ENCODE measurements at places on chromosomes 16 and 17.

DNA sequence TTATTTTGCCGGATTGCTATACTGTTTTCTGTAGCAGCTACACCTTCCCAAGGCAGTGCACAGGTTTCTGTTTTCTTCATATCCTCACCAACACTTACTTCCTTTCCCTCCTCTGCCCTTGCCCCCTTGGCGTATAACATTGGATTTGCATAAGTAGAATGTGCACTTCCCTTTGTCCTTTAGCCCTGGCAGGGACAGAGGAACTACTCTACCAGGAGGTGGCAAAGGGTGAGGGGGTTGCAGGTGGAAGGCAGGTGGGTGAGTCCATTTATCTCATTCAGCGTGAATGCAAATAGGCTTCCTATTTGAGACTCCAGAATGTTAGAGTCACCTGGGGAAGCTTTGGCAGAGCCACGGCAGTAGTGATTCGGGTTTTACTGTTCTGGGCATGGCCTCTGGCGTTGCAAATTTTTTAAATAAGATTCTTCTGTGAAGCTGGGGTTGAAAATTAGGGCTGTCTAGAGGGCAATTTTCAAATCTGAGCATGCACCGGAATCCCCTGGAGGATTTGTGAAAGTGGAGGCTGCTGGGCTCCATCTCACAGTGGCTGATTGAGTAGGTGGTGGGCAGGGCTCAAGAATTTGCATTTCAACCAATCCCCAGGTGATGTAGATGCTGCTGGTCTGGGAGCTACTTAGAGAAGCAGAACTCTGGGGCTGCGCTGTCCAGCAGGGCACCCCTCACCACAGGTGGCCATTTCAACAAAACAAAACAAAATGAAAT, 84.7 kb downstream of the PLCG2 start:
- no peak for DNase-seq

GRCh38 chr17:17511881-17512858, 16.0 kb upstream of the RASD1 start:
- DNase-seq, result no peak

DNA sequence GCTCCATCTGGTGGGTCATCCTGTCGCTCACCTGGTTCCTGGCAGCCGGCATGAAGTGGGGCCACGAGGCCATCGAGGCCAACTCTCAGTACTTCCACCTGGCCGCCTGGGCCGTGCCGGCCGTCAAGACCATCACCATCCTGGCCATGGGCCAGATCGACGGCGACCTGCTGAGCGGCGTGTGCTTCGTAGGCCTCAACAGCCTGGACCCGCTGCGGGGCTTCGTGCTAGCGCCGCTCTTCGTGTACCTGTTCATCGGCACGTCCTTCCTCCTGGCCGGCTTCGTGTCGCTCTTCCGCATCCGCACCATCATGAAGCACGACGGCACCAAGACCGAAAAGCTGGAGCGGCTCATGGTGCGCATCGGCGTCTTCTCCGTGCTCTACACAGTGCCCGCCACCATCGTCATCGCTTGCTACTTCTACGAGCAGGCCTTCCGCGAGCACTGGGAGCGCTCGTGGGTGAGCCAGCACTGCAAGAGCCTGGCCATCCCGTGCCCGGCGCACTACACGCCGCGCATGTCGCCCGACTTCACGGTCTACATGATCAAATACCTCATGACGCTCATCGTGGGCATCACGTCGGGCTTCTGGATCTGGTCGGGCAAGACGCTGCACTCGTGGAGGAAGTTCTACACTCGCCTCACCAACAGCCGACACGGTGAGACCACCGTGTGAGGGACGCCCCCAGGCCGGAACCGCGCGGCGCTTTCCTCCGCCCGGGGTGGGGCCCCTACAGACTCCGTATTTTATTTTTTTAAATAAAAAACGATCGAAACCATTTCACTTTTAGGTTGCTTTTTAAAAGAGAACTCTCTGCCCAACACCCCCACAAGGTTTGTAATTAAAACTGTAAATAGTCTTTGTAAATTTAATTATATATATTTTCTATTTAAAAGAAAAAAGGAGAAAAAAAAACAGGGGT, 1.7 kb downstream of the FZD2 start:
- no peak for DNase-seq

- no peak for DNase-seq
These were observed 30.2 kb upstream of the JPT2 start for GRCh38 chr16:1647856-1648255.

DNA sequence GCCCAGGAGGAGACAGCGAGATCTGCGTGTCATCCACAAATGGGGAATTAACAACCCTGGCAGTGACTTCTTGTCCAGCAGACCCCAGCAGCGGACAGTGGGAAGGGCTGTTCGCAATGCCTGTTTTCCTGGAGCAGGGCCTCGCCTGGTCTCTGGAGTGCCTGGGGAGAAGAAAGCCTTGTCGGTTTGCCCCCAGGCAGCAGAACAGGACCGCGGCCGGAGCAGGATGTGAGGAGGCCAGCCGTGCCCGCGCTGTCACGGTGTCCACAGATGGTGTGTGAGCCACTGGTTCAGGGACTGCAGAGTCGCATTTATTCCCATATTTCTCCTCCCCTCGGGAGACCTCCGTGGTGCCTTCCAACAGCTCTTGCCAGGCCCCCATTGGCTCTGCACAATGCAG, 68.5 kb upstream of the GSE1 start:
- DNase-seq, result no peak
